ENCODE measurements at places on chromosomes 13 and 19. TPM values are rescaled to one million over a fixed set of nuclear protein-coding genes. Genes with fewer than 3 reads are reported as not detected.

ZNF560 gene
- not detected for total RNA-seq

SHISA7 gene
- 3.2 TPM for total RNA-seq

FGF22 gene
- 1.5 TPM for total RNA-seq

SERTM1 gene
- 0.88 TPM for total RNA-seq

BCL3 gene
- total RNA-seq: 2.4 TPM

GDF15 gene
- total RNA-seq: 8.9 TPM

TMEM143 gene
- 11.9 TPM for total RNA-seq

TRIP10 gene
- total RNA-seq: 16.7 TPM

FOSB gene
- not detected for total RNA-seq

SEMA6B gene
- 234 TPM for total RNA-seq

ASF1B gene
- total RNA-seq: 2.3 TPM

SNRNP70 gene
- 300 TPM for total RNA-seq

NAPSA gene
- 0.88 TPM for total RNA-seq

CRB3 gene
- not detected for total RNA-seq

C19orf85 gene
- total RNA-seq: not detected

PINLYP gene
- total RNA-seq: 0.96 TPM

ZNF432 gene
- 12.8 TPM for total RNA-seq
